Astrocyte of the hippocampus (primary cell): ENCODE measurements at places on chromosomes 7 and 10.
A peak's percentile ranks its signal among the peaks of the same experiment; 100 is the strongest.

- no peak for DNase-seq
These were observed 171.5 kb upstream of the CDCA7L start for GRCh38 chr7:22117222-22117621.

- DNase-seq: peak; percentile 89
These were observed 248.8 kb upstream of the PTN start for GRCh38 chr7:137592232-137592896.

DNA sequence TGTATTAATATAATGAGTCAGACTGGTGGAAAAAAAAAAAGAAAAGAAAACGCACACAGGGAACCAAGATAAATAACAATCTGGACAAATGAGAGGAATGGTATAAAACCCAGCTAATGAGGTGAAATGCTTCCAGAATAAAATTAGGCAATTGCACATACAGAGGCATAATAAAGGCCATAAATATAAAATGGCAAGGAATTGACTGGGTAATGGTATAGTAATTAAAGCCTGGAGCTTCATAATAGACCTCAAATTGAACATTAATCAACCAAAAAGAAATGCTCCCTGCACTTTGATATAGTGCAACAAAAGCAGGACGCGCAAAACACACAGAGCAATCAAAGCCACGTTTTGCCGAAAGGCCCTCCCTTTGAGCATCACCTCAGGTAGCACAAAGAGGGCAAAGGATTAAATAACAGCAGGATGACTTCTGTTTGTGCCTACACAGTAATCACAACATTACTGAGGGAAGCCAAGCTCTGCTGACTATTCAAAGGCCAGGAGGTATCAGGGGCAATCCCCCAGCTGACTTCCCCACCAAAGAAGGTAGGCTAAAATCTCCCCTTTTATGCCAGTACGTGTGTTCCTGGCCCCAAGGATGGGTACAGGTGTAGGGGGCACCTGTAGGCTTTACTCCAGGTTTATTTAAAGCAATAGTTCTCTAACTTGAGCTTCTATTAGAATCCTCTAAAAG is 343.7 kb downstream of the ELMO1 start:
- DNase-seq: no peak

DNA sequence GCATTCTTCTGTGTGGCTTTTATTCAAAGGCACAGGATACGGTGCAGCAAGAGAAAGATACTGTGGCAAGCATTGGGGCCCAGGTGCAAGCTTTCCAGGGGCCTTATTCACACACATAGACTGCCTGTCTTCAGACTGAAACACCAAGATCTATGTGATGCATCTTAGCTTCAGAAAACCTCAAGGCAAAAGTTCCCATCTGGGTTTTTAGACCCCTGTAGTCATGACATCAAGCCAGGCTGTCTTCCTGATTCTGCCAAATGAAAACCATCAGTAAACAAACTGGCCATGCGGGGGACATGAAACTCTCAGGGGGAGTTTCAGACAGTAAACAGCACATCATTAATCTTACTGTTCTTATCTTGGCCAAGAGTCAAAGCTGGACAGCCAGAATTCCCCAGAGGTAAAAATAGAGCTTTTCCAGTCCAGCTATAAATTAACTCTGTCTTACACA is 9.8 kb downstream of the AGBL3 start:
- peak; percentile 45 for DNase-seq

DNA sequence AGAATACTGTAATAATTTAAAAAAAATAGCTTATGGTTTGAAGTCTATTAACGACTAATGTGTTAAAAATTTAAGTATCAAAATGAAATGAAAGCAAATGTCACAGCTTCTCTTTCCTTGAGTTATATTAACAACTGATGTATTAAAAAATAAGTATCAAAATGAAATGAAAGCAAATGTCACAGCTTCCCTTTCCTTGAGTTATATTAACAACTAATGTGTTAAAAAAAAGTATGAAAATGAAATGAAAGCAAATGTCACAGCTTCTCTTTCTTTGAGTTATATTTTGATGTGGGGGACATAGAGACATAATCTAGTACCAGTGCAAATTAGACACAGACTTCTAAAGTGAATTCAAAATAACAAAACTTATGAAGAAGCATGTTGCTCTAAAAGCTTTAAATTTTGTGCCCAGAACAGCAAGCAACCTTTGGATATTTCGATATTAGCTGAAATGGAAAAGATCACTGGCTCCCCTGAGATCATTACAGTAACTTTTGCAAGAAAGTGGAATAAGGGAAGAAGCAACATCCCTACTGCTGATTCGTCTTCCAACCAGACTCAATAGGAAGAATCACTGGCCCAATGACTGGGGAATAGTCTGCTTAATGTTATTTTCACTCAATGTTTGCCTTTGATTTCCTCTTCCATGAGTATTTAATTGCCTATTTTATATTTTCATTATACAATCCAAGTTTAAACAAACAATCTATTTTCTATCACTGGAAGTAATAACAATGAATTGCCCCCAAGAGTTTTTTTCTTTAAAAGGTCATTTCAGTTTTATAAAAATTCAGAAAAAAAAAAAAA is 8.0 kb downstream of the SKAP2 start:
- DNase-seq: no peak

DNA sequence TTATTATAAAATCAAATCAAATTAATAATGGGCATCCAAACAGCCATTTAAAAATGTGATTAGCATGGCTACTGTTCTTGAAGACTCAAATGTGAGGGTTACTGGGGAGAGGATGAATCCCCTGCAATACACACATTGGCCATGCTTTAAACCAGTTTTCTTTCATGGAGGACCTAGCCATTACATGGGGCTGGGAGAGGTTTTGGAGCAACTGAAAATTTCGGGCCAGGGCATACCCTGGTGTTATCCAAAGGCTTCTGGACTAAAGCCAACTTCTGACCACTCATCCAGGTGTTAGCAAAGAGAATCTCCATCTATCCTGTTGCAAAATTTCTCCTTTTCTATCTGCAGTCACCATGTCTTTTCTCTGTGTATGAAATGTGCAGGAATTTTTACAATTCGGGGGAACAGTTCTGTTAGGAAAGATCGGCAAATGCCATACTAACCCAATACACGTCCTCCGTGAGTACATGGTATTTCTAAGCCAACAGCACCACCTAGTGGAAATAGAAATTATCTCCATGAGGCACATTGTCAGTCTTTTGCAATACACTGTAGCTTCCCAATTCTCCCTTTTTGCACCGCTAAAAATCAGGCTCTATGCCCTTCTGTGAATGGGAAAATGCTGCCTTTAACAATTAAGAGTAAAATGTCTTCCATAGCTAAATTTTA is 47.0 kb upstream of the ZNF107 start:
- peak; percentile 61 for DNase-seq

DNA sequence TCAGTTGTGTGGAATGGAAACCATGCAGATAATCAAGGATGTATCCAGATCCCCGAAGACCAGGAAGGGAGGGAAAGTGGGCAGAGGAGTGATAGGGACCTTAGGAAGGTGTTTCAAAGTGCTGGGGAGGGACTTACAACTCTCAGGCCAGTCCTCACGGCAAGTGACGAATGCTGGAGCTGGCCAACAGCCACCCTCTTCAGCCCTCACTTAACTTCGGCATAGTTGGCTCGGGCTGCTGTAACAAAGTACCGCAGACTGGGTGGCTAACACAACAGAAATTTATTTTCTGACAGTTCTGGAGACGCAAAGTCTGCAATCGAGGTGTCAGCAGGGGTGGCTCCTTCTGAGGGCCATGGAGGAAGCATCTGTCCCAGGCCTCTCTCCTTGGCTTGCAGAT is 265.9 kb upstream of the YAE1 start:
- DNase-seq: no peak

- peak; percentile 62 for DNase-seq
These were observed 30.3 kb upstream of the TCF7L2 start for GRCh38 chr10:112919721-112920120.

- DNase-seq: no peak
These were observed 160.4 kb upstream of the RHEB start for GRCh38 chr7:151679881-151680612.

- DNase-seq: peak; percentile 41
These were observed 2.0 kb downstream of the SEMA3D start for GRCh38 chr7:85184599-85185423.

DNA sequence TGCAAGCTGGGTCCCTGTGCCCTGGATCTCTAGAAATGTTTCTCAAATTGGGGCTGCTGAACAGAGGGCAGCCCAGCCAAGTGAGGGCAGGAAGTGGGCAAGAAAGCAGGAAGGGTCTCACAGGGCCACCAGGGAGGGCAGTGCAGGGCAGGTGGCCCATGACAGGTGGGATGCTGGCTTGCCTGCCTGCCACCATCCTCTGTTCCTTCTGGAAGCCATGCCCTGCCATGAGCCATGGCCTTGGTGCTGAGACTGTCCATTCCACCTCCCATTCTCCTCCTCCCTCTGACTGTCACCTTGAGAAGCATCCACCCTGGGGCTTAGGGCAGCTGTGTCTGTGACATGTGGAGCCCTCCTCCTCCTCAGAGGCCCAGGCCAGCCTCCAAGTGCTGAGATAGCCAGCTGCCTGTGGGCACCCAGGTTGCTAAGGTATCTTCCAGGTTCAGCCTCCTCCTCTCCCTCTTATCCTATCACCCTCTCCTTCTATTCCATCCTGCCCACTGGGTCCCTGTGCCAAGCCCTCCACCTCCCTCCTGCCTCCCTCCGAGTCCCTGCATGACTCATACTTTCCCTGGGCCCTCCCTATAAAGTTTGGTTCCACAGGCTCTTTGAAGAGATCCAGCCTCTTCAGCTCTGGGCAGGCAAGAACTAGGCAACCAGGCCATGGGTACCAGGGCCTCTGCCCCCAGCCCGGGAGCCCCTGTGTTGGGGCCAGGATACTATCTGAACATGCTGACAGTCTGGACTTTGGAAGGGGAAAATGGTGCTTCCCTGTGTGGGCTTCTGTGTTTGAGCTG is 1.3 kb downstream of the VSIR start:
- DNase-seq: peak; percentile 86

DNA sequence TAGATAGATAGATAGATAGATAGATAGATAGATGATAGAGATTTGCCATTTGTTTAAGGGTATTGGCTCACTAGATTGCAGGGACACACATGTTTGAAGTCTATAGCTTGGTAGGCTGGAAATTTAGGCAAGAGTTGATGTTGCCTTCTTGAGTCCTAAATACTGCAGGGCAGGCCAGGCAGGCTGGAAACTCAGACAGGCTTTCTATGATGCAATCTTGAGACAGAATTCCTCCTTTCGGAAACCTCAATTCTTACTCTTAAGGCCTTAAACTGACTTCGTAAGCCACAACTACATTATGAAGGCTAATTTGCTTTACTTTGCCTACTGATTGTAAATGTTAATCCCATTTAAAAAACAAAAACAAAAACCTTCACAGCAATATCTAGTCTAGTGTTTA is 322.9 kb upstream of the AKR1E2 start:
- peak; percentile 10 for DNase-seq

GRCh38 chr10:89668386-89669071 is 23.5 kb upstream of the PANK1 start:
- no peak for DNase-seq

- no peak for DNase-seq
These were observed 105.1 kb upstream of the NPVF start for GRCh38 chr7:25333296-25333928.

DNA sequence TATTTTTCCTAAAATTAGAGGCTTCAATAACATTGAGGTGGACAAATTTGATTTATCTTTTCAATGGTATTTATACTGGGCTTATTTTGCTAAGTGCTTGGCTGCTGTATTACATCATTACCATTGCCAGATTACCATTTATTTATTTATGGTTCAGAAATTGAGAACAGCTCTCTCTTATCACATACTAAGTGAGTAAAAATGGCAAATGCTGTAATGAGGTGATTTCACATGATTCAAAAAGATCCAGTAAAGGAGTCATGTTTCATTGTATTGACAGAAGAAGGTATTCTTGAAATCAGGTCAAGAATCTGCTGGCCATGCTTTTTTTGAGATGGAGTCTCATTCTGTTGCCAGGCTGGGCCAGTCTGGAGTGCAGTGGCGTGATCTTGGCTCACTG is 322.6 kb downstream of the KIF20B start:
- DNase-seq: no peak

DNA sequence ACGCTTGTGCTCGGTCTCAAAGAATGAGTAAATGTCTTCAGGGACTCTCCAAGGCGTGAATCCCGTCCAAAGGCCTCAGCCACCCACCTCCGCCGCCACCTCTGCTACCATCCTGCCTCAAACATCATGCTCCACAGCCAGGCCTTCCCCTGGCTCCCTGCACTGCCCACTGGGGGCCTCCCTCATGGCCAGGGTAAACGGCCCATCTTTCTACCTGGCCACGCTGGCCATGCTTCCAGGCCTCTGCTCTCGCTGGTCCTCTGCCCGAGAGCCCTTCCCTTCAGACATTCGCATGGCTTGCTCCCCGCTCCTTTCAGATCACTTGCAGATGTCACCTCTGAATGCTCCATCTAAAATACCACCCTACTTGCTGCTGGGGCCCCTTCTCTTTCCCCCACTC is 40.2 kb downstream of the ZNF783 start:
- DNase-seq: no peak

GRCh38 chr7:137402536-137403352 is 59.2 kb upstream of the PTN start:
- DNase-seq: no peak
